NCI-H460 (cell line): ENCODE measurements at places on chromosomes 16 and 17.

- peak; percentile 51 for DNase-seq
These were observed 1.9 kb downstream of the PMP22 start for GRCh38 chr17:15263206-15263579.

DNA sequence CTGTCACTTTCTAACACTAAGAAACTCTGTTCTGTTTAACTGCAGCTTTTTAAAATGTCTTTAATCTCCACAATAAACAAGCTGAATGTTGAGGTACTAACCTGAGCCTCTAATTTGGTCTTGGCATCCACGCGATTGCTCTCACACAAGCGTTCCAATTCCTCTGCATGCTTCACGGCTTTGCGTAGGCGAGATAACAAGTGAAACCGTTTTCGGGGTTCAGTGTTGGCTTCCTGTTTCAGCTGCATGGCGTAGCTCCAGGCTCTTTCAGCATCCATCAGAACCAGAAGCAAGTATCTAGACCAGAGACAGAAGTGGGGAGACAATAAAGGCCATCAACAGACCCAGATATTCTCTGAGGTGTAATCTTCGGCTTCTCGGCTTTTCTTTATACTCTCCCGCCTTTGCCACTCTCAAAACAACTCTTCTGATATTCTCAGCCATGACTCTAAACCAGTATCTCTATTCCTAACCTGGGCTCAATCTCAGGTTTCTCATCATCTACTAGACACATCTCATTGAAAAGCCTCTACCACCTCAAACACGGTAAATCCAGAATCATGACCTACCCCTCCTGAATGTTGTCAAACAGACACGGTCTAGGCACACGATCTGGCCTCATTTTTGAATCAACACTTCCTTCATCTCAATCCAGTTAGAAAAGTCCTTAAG, 8.3 kb downstream of the SRP68 start:
- DNase-seq, result no peak

- DNase-seq, result no peak
These were observed 200.3 kb upstream of the NOG start for GRCh38 chr17:56393156-56393555.

DNA sequence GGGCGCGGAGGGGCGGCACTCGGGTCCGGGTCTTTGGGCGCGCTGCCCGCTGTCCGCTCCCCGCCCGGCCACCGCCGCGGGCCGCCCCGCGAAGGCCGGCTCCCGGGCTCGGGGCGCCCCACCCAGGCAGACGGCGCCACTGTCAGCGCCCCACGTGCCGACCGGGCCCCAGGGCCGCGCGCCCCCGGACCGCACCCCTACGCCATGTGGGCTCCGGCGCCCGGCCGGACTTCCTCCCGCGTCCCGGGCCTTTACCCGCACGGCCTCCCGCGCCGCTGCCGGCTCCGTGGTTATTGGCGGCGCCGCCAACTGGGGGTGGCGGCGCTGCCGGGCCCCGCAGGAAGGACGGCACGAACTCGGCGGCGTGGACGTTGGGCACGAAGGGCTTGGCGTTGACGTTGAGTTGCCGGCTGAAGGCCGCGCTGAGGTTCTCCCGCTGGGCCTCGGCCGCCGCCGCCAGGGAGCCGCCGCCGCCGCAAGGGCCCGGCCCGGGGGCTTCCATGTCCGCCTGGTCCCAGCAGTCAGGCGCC, 577 bp downstream of the GSPT1 start:
- no peak for DNase-seq

DNA sequence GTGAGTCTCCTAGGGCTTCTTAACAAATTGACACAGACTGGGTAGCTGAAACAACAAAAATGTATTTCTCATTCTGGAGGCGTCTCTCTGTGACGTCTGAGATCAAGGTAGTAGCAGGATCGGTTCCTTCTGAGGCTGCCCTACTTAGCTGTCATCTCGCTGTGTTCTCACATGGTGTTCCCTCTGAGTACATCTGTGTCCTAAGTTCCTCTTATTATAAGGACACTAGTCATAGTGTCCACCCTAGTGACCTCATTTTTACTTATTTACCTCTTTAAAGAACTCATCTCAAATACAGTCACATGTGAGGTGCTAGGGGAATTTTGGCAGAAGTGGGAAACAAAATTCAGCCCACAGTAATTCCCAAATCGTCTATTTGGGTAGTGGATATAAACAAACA, 529.1 kb downstream of the NPIPA7 start:
- no peak for DNase-seq

DNA sequence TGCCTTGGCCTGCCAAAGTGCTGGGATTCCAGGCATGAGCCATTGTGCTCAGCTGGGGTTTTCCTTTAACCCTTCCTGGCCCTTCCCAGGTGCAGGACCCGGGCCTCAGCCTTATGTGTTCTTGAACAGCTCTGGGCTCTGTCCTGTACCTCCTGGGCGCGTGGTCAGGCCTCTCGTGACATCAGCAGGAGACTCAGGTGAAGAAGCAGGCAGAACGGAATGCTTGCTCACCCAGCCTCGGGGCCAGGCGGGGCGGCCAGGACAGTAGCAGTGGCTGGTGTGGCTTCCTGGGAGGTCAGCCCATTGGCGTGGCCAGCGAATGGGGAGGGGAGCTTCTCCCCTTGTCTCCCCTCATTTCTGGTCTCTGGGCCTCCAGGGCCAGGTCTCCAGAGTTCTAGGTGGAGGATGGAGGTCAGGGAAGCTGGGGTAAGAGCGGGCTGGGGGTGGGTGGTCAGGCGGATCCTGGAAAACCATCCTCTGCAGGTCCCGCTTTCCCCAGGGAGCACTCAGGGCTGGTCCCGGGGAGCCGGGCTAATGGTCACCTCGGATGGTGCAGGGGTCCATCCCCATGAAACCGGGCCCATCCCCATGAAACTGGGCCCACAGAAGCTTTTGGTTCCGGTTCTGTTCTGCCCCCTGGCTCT, 281.5 kb downstream of the SEC14L1 start:
- no peak for DNase-seq

GRCh38 chr16:82782715-82783251, 156.0 kb downstream of the CDH13 start:
- DNase-seq, result no peak

- no peak for DNase-seq
These were observed 6.1 kb upstream of the TGFB1I1 start for GRCh38 chr16:31465788-31466370.

DNA sequence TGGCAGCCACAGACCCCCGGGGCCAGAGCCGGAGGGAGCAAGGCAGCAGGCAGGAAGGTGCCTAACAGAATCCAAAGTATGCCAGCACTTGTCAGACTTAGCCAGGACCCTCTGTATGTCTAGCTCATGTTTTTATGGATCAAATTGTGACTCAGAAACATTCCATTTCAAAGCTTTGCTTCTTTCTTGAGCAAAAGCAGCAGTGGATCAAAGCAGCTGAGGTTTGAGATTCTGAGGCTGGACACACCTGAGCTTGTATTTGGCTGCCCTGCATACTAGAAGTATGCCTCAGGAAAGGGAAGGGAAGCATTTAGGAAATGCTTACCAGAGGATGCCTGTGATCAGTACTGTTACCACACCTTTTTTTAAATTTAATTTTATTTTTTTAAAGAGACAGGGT, 5.7 kb upstream of the MYO1C start:
- no peak for DNase-seq

DNA sequence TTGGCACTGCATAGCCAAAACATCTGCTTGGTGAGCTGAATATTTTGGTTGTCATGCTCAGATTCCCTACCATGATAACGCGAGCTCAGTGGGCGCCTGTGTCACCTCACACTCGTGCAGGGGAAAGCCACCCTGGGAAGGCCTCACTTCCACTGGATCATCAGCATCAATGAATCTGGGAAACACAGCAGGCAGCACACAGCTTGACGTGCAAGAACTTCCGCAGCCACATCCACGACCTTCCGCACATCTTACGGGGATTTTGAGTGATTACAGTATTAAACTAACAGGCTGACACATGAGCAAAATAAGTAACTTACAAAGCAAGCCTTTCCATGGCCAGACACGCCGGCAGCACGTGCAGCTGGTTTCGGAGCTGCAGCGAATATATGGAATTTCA, 54.7 kb upstream of the FOXF1 start:
- no peak for DNase-seq

- DNase-seq, result no peak
These were observed 205.6 kb downstream of the SPECC1 start for GRCh38 chr17:20214794-20215193.

DNA sequence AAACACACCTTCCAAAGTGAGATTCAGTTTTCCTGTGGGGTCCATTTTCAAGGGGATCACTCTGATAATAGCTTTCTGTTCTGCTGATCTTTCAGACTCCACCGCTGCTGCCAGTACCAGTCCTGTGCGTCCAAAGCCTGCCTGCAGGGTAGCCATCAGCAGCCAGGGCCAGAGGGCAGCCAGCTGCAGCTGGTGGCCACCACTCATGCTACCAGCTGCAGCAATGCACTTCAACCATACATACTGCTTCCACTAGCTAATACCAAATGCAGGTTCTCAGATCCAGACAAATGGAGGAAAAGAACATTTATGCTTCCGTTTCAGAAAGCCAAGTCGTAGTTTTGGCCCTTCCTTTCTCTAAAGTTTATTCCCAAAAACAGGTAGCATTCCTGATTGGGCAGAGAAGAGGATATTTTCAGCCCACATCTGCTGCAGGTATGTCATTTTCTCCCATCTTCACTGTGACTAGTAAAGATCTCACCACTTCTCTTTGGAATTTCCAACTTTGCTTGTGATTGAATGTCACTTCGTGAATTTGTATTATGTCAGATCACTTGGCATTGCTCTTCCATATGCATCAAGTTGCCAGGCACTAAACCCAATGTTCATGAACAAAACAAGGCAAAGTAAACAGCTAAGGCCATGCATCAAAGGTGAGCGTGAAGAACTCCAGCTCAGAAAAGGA, 1.8 kb downstream of the RNF43 start:
- no peak for DNase-seq

- no peak for DNase-seq
These were observed 7.3 kb downstream of the NEUROD2 start for GRCh38 chr17:39600288-39600996.

- DNase-seq, result no peak
These were observed 8.1 kb downstream of the MYOCD start for GRCh38 chr17:12673788-12674187.

DNA sequence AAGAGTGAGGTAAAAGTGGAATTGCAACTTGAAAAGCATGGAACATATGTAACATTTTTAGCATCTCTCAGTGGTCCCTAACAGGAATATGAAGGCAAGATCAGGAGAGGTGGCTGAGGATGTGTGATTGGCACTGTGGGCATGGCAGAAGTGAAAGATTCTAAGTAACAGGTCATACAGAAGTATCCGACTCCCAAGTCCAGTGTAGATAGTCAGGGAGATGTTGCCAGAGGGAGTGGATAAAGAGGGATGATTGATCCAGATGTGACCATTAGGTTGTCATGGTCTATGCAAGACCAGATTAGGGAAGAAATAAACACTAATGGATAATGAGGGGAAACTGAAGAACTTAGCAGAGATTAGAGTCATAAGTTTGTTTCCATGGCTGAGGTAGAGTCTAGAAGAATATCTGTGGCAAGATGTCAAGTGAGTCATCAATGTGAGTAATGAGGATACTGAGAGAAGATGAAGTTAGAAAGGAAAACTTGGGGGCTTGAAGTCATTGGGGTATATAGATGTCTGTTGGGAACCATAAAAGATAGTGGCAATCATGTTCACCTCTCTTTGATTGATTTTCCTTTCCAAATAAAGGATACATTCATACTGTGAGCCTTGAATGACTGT, 23.9 kb upstream of the CAPNS2 start:
- no peak for DNase-seq

DNA sequence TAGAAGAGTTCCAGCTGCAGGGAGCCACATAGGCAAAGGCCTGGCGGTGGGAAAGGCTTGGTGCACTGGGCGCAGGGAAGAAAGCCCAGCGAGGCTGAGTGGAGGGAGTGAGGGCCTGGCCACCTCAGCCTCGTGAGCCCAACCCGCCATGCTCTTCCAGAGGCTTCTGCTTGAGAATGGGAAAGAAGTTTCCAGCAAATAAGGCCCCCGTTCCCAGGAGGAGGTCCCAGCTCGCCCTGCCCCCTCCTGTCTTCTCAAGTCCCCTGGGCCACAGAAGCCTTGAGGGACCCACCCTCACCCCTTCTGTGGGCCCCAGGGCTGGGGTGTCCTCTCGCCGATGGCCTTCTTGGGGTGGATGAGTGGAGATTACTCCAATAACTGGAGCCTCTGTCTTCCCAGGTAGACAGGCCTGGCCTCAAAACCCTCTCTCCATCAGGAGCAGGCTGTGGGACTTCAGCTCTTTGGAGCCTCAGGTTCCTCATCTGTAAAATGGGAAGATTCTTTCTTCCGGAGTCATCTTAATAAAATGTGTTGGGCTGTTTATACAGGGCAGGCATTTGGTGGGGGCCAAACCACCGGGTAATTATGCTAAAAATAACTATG, 933 bp upstream of the SNN start:
- DNase-seq, result no peak

GRCh38 chr17:39562976-39563375, 44.7 kb downstream of the NEUROD2 start:
- DNase-seq, result no peak

GRCh38 chr16:4345836-4346781, 5.0 kb downstream of the PAM16 start:
- no peak for DNase-seq

GRCh38 chr16:87249425-87249824, 67.8 kb downstream of the C16orf95 start:
- DNase-seq, result no peak
